Omental fat pad (tissue), 4 donors: ENCODE measurements at places on chromosomes 4 and X. TPM values are rescaled to one million over a fixed set of nuclear protein-coding genes. Genes with fewer than 3 reads are reported as not detected.

The IL13RA2 gene
- 0.56 TPM for total RNA-seq

- no peak for DNase-seq
Observed at GRCh38 chrX:53362449-53362848, 60.0 kb downstream of the SMC1A start.

The CFI gene
- total RNA-seq: 56.6 TPM

DNA sequence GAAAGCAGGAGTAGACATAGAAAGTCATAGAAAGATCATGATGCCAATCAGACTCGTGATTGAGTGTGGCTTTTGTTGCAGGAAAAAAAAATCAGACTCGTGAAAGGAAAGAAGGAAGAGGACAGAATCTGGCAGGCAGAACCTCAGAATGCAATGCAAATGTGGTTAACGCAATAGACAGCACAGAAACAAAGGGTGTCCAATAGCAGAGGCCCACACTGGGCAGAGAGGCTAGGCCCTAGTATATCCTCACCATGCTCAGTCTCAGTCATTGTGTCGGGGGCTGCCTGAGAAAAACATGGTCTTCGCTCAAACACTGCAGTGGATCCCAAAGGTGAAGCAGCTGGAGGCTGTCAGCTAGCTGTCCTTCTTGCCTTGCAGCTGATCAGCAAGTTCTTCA is 102.8 kb upstream of the MAOA start:
- no peak for DNase-seq
